ENCODE measurements at places on chromosomes 4 and X.

- DNase-seq = no peak
Measured at GRCh38 chr4:104868958-104869357, 277.7 kb upstream of the TET2 start.

DNA sequence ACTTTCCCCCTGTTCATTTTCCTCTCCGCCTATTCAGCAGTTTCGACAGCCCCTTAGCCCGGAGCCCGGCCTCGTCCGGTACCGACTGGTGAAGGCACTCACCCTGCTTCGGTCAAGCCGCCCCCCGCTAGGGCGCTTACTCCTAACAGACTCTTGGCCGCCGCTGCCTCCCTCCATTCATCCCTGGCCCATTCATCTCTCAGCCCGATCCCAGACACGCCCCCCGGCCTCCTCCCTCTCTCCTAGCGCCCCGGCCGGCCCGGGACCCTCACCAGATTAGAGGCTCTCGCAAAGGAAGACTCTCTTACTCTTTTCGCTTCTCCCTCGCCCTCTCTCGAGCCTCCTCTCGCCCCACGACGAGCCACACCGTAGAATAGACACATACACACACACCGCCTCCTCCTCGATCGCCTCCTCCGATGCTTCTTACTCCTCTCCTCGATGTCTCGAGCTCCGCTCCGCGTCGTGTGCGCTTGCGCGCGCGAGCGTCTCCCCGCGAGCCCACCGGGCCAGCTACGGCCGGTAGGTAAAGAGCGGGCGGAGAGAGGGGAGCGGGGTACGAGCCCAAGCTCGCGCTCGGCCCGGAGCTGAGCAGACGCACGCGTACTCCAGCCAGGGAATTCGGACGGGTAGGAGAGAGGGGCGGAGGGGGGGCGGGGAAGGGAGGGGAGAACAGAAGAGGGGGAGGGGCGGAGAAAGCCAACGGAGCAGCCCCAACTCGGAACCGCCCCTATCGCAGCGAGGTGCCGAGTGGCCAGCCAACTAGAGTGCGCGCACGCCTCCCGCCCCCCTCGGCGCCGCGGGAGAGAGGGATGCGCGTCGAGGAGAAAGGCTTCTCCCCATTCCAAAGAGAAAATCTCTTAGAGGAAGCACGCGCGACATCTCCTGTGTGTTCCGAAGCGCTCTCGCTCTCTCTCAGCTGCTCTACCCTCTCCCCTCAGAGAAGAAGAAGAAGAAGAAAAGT, at the start of gene WNK3:
TSS of gene WNK3 (minus strand) at position 633 of the 964 bp plus-strand sequence.
- peak; percentile 94 for DNase-seq

DNA sequence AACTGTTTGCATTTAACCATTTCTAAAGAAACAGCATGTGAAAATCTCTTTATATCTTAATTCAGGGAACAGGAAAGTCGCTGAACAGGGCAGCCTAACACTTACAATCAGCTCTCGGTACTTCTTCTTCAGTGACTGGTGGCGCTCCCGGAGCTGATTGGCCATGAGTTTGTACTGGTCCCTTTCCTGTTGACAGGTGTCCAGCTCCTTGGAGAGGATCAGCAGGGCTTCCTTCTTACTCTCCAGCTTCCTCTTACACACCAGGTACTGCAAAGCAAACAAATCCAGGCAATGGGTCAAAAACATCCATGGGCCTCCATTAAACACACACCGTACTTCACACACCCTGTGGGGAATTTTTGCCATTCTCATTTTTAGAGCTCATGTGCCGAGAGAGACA, 36.4 kb downstream of the CCDC149 start:
- peak; percentile 45 for DNase-seq

DNA sequence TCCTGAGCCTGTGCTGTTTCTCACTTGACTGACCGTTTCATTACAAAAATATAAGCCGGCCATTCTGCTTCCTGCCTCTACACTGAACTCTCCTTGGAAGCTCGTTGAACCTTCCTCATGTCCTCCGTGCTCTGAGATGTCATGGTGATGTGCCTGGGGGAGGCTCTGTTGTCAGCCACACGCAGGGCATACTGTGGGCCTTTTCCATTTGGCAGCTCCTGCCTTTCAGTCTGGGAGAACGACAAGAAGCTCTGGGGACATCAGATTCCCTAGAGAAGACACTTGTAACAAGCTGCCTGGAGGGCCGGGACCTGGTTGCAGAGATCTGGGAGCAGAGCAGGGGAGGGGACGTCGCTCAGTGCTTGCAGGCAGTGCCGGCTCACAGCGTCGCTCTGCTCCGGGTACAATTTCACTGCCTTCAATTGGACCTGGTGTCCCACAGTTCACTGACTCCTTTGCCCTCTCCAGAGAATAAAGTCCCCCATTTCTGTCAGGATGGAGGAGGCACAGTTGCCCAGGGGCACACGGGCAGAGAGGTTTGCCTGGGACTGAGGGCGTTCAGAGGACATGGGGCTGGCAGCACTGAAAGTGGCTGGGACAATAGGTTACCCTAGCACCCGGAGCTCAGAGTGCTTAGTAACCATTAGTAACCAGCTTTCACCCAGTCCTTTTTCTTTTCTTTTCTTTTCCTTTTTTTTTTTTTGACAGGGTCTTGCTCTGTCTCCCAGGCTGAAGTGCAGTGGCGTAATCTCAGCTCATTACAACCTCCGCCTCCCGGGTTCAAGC, 19.1 kb upstream of the MECP2 start:
- no peak for DNase-seq

- DNase-seq = peak; percentile 71
Measured at GRCh38 chr4:111854494-111855087, 290.7 kb upstream of the FAM241A start.

DNA sequence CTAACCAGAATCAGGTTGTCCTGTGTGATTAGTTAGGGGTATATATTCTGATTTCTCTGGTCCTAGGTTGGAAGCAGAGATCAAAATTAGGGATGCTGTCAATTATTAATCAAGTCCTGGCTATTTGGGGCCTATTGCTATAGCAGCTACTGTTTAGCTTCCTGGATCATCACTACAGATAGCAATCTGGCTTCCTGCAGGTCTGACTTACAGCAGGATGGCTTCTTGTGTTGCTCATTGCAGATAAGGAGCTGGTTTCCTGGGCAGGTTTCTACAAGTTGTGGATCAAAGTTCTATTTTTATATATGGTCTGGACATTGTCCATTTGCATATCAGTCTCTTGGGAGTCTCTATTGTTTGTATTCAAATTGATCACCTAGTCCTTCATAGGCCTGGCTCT, 57.7 kb upstream of the C4orf54 start:
- DNase-seq = no peak
